ENCODE measurements at places on chromosomes 7 and 10. TPM values are rescaled to one million over a fixed set of nuclear protein-coding genes. Genes with fewer than 3 reads are reported as not detected.

- no peak for DNase-seq
Observed at GRCh38 chr7:17289074-17289645, 9.3 kb upstream of the AHR start.

GRCh38 chr7:74627661-74628411 lies 29.7 kb upstream of the GTF2I start:
- no peak for DNase-seq

- no peak for DNase-seq
Observed at GRCh38 chr10:22010973-22011408, 7.5 kb upstream of the DNAJC1 start.

DNA sequence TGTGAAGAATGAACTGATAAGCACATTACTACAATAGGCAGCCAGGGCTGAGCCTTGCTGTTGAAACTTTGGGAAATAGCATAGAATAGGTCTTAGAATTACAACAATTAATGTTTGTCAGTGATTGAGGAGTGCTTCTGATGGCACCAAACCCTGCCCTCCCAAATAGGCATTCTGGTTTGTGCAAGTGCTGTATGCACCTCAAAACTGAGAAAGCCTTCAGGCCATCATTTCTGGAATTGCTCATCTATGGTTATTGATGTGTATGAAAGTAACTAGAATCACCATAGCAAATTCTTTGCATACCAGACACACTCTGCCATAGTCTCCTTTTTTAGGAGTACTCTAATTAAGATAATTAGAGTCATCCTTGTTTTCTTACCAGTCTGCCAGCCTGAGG lies 585.0 kb upstream of the MBL2 start:
- DNase-seq: no peak

- DNase-seq: no peak
Observed at GRCh38 chr10:103067956-103068355, 125.1 kb downstream of the NT5C2 start.

DNA sequence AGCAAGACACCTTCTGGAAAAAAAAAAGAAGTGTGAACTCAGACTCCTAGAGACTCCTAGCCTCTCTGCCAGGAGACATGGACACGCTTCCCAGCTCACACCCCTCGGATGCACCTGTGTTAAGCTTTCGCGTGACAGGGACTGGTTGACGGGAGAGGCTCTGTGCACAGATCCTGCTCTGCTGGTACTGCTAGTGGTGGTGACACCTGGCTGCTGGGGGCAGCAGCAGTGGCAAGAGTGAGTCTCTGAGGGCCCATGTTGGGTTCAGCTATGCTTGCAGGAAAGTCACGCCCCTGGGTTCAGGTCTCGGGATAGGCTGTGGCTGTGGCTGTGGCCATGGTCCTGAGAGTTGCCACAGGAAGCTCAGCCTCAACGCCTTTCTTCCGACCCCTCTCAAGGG lies 81.1 kb downstream of the XRCC2 start:
- no peak for DNase-seq

DNA sequence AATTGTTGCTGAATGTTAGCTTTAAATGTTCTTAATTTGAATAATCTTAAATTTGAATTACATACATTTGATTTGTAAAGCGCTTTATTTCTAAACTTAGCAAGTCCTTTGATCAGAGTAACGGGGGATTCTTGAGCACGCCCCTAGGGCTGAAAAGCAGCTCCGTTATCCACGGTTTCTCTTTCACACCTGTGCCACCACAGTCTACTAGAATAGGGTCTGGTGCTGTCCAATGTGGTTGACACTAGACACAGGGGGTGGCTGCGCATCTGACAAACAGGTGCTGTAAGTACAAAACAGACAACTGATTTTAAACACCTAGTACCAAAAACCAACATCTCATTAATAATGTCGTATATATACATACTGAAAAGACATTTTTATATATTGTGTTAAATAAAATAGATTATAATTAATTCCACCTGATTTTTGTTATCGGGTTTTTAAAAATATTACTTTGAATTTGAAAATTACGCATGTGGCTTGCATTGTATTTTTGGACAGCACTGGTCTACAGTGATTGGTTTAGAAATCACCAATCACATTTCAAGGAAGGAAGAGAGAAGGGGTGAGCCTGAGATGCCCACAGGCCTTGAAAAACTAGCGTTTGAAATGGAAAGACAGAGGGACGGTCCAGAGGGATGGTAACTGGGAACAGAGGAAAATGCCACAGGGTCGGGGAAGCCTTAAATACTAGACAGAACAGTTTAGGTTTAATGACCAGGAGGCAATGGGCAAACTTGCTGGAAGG lies 7.3 kb downstream of the SEPHS1 start:
- peak; percentile 45 for DNase-seq

- peak; percentile 88 for DNase-seq
Observed at GRCh38 chr7:2521952-2522591, 2.5 kb downstream of the LFNG start.

DNA sequence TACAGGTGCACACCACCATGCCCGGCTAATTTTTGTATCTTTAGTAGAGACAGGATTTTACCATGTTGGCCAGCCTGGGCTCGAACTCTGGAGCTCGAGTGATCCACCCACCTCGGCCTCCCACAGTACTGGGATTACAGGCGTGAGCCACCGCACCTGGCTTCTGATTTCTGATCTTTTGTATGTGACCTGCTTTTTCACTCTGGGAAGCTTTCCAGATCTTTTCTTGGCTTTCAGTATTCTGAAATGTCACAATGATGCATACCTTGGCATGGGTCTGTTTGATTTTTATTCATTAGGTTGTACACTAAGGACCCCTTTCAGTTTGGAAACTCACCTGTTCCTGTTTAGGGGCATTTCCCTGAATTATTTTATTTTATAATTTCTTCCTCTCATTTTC lies 41.6 kb downstream of the PROSER2 start:
- DNase-seq: no peak

DNA sequence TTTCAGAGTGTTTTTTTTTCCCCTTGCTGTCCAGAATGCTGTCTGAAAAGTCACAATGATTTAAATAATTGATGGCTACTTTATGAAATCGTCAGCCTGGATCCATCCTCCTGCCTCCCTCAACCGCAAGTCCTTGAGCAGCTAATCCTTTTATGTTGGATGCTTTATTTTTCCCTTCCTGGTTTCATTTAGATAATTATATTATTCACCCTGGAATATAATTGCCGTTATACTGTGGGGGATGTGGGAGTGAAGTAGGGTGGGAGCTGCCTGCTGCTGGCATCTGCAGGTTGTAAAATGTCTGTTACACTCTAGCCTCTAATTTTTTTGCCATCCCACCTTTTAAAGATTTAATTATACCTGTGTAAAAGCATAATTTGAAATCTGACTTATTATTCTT lies 290.5 kb upstream of the LRGUK start:
- DNase-seq: no peak

GRCh38 chr7:140209866-140210609 lies 33.3 kb upstream of the KDM7A start:
- DNase-seq: peak; percentile 83

GRCh38 chr10:61989995-61990760 lies 88.7 kb downstream of the ARID5B start:
- no peak for DNase-seq

IFIT1B gene
- total RNA-seq: not detected

PVRIG gene
- 27.7 TPM for total RNA-seq

TRIM4 gene
- 25.7 TPM for total RNA-seq

MUC12 gene
- total RNA-seq: not detected

TMEM196 gene
- total RNA-seq: not detected

KAZALD1 gene
- total RNA-seq: 0.47 TPM

UFSP1 gene
- total RNA-seq: 1.5 TPM

ZNF467 gene
- 0.23 TPM for total RNA-seq

CPVL gene
- not detected for total RNA-seq

OPN1SW gene
- total RNA-seq: not detected

MARVELD1 gene
- 1.8 TPM for total RNA-seq

CFAP69 gene
- 0.70 TPM for total RNA-seq
